SJSA1 (cell line): ENCODE measurements at places on chromosomes 7 and 10. TPM values are rescaled to one million over a fixed set of nuclear protein-coding genes. Genes with fewer than 3 reads are reported as not detected.

- no peak for DNase-seq
Measured at GRCh38 chr10:88705958-88706357, at the start of gene LIPK. Gene LIPK (plus strand): TSS chr10:88706249. CDS start chr10:88724544, 18,295 bp downstream.

IMPDH1 gene
- total RNA-seq: 53.6 and 54.0 TPM in 2 replicates

DNA sequence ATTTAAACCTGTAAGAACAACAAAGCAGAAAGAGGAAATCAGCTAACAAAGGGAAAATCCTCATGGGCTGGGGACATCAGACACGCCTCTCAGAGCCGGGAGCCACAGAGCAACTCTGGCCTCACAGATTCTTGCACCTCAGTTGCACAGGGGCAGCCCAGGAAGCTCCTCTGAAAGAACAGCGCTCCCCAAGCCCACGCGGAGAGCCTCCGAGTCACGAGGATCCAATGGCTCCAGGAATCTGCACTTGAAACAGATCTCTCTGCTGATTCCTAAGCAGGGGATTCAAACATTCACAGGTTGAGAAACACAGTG lies 213.2 kb upstream of the MGMT start:
- DNase-seq: no peak

C10orf143 gene
- 0.16 TPM in 1 of 2 replicates, not detected in the other for total RNA-seq

GRCh38 chr10:44396671-44397191 lies 11.8 kb upstream of the CXCL12 start:
- no peak for DNase-seq

- no peak for DNase-seq
Measured at GRCh38 chr10:30968711-30969110, 63.0 kb downstream of the ZNF438 start.
